ENCODE measurements at places on chromosomes 5 and 9.

DNA sequence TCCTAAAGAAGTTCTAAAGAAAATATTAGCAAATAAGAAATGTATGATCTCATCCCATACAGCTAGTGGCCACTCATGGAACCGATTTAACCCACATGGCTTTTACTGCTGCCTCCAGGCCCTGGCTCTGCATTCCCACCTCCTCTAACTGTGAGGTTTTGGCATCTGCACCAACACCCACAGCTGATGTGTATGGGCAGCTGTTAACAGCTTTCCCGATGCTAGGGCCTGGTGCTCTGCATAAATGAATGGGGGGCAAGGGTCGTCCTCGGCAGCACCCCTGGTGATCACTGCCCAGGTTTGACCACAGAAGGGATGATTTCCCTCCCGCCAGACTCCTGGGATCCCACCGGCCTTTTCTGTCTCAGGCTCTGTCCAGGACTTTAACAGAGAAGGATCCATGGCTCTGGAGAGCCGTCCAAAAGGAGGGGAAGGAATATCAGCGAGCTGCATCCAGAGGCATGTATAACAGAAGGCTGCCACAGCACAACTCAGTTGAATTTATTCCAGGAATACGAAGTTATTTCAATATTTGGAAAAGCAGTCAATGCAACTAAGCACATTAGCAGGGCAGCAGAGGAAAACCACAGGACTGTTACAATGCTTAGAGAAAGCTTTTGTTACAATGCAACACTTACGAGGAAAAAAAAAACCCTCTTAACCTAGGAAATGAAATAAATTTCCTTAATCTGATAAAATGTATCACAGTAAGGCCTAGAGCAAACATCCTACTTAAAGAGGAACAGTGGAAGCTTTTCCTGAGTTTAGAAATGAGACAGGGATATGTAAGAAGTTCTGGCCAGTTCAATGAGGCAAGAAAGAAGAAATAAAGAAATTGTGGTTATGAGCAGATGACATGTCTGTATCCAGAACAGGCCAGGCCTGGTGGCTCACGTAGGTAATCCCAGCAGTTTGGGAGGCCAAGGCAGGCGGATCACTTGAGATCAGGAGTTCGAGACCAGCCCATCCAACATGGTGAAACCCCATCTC, 63.1 kb downstream of the NACC2 start:
- no peak for DNase-seq

DNA sequence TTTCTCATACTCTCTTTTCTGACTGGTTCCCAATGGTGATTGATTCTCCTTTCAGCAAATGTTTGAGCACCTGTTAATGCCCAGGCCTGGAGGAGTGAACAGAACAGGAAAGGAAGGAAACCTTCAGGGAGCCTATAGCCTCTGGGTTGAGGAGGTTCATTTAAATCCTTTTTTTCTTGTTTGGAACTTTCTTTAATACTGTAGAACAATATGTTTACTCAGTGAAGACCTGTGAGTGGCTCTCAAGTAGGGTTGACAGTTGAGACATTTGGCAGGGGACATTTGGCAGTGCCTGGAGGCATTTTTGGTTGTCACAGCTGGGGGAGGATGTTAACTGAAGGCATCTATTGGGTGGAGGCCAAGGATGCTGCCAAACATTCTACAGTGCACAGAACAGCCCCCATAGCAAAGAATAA, 6.1 kb upstream of the FAM120AOS start:
- DNase-seq: no peak

DNA sequence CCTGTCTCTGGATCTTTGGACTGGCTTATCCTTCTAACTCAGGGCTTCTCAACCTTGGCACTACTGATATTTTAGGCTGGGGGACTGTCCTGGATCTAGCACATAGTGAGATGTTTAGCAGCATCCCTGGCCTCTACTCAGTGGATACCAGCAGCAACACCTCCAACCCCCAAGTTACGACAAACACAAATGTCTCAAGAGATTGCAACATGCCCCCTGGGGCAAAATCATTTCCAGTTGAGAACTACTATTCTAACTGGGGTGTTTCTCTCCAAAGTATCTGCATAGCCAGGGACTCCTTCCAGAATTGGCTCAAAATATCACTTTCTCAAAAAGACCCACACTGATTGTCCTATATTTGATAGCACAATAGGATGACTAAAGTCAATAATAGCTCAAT, 7.2 kb upstream of the TLR4 start:
- DNase-seq: no peak

DNA sequence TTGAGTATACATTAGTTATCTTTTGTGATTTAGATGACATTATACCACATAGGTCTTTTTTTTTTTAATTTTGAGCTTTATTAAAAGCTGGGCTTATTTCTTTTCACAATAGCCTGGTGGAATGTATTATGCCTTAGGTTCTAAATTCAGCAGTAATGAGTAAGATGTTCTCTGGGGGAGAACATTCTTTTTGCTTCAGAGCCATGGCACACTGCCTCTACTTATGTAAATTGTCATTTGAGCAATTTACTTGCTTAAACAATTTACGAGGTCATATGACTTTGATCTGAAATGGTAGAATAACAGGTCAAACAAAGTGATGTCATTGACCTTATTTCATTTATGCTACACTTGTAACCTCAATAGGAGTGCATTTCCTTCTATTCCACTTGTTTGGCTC, 154.2 kb downstream of the FOCAD start:
- no peak for DNase-seq

- no peak for DNase-seq
Measured at GRCh38 chr9:137820161-137820855, 57.3 kb upstream of the CACNA1B start.

DNA sequence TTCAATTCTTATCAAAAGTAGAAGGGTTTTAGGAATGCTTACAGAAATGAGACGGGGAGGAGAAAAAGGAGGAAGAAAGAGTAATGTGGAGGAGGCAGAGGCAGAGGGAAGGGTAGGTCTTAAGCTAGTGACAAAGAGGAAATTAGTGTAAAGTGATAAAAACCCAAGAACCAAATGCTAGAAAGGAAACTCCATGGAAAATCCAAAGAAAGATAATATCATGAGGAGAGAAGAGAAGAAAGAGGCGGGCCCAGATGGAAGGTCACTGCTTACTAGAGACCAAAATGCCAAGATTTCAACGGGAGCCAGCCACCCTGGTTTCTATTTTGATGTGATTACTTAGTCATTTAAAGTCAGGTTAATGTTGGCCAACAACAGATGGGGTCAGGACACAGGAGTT, 68.6 kb upstream of the IL12B start:
- DNase-seq: no peak

DNA sequence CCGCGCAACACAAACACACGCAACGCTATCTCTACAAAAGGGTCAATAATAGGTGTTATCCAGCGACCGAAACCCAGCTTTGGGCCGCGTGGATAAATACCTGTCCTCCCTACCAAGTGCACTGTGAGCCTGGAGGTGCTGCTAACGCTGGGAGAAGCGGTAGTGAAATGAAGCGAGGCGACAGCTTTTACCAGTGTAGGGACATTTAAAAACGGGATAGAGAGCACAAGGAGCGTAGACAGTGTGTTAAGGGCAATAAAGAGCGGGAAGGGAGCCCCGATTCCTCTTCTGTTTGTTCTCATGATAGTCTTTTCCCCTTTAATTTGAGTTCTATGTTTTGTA, 421 bp upstream of the DEPDC1B start:
- DNase-seq: no peak
